ENCODE measurements at places on chromosomes 3 and 15.
A peak's percentile ranks its signal among the peaks of the same experiment; 100 is the strongest.

GRCh38 chr3:138119423-138119766, 4.0 kb upstream of the DZIP1L start:
- DNase-seq = no peak

- DNase-seq = no peak
These were observed 93.3 kb downstream of the SEMA5B start for GRCh38 chr3:122934251-122934650.

GRCh38 chr15:92073044-92073785, 219.7 kb downstream of the SLCO3A1 start:
- peak; percentile 11 for DNase-seq

DNA sequence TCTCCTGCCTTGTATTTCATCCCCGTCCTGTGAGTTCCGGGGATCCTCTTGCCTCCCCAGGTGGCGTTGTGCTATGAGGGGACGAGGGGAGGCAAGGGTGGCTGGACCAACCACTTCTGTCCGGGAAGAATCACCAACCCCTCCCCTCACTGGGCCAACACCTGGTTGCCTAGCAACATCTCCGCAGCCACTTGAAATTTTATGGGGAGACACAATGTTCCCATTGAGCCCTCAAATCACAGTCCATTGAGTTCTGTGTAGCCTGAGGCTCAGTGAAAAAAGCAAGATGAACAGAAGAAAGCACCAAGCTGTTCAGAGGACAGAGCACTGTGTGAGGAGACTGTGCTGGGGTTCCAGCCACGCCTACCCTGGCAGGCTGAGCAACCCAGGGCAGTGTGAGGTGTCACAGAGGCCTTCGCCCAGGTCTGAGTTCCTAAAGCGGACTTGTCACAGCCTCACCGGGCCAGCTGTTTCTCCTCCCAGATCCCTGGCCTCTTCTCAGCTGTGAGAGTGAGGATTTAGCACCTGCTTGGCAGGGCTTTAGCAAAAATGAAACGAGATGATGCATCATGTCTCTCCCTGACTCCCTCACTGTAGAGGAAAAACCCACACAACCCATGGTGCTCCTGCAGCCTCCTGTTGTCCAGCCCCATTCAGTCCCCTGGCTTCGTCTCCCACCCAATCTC, 76.8 kb downstream of the ATP2B2 start:
- peak; percentile 32 for DNase-seq

DNA sequence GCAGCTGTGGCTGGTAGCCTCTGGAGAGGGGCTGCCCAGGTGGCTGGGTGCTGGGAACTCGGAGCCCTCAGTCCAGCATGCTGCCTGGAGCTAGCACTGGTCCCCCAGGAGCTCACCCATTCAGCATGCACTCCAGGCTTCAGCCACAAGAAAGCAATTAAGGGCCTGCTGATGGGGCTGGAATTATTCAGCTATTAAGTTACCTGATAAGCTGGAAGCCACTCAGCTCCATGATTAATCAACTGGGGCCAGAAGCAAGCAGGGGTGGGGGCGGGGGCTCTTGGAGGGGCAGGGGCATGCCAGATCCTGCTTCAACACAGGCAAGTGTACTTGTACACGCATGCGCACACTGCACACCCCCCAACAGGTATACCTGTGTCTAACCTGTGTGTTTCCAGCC, 22.1 kb upstream of the TMEM115 start:
- peak; percentile 79 for DNase-seq

GRCh38 chr15:38587214-38587613, 22.6 kb upstream of the RASGRP1 start:
- DNase-seq = no peak

DNA sequence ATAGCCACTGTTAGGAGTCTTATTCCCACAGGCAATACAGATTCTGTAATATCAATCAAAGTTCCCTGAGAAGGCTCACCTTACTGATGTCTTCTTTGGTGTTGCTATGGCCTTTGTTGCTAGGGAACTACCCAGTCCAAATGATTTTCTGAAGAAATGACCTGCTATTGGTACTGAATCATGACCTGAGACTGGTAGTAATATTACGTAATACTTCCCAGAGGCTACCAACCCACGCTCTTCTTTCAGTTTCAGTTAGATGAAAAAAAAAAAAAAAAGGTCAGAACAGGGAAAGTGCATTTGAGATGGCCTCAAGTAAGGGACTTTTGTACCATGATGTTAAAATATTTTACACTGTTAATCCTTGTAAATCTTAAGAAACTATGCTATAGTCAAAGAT, 1092.5 kb upstream of the EPHA6 start:
- DNase-seq = no peak

DNA sequence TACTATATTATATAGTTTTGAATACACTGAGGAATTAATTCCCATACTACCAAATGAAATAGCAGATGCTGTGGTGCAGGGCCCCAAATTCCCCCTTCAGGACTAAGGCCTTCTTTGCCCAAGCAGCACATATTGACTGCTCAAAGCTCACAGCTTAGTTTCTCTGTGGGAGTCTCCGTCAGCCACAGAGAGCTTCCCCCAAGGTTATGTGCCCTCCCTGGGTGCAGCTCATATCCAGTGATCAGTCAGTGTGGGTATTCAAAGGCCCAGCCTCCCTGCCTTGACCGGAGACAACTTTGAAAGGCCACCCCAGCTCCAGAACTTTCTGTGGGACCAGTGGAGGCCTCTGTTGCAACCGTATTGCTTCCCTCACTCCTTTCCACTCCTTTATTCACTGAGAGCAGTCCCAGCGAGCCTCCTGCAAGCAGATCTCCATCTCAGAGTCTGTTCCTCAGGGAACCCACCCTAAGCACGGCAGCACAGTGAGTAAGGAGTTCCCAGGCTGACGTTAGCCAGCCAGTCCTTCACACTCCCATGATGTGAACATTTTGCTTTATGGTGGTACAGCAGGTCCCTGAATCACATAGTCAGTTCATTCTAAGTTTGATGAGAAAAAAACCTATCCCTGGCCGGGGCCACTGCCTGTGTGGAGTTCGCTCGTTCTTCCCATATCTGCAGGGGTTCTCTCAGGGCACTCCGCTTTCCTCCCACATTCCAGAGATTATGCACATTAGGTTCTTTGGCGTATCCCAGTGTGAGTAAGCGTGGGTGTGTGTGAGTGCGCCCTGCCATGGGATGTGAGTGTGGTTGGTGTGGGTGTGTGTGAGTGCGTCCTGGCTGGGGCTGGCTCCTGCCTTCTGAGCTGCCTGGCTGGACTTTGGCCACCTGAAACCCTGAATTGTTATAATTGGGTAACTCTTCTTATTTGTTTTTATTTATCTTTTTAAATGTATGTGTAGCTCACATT, 64.4 kb upstream of the PPARG start:
- no peak for DNase-seq

GRCh38 chr3:171663805-171664204, 146.5 kb downstream of the PLD1 start:
- no peak for DNase-seq

- DNase-seq = no peak
These were observed 60.3 kb upstream of the TP63 start for GRCh38 chr3:189570916-189571315.

DNA sequence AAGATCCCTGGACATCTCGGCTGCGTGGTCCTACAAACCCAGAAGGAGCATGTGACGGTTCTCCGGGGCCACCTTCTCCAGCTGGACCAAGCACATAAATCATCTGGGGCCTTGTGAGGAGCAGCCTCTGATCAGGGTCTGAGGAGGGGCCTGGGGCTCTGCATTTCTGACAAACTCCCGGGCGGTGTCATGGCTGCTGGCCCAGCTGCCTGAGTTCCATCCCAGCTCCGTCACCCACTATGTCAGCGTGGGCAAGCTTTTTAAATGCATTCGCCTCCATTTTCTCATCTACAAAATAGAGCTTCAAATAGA, 126.3 kb upstream of the MEF2A start:
- no peak for DNase-seq

DNA sequence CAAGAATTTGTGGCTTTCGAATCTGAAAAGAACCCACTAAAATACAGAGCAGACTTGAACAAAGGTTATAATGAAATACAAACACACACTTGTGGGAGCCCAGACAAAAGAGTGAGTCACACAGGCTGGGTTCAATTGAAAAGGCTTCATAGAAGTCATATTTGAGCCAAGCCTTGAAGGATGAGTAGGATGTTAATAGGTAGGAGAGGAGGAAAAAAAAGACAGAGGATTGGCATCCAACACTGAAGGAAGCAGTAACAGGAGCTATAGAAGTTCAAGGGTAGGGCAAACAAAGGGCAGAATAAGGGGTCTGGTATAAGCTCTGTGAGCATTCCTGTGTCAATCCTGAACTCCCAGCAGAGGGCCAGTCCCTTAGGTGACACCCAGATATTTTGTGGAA, 325.4 kb downstream of the FOXP1 start:
- no peak for DNase-seq

DNA sequence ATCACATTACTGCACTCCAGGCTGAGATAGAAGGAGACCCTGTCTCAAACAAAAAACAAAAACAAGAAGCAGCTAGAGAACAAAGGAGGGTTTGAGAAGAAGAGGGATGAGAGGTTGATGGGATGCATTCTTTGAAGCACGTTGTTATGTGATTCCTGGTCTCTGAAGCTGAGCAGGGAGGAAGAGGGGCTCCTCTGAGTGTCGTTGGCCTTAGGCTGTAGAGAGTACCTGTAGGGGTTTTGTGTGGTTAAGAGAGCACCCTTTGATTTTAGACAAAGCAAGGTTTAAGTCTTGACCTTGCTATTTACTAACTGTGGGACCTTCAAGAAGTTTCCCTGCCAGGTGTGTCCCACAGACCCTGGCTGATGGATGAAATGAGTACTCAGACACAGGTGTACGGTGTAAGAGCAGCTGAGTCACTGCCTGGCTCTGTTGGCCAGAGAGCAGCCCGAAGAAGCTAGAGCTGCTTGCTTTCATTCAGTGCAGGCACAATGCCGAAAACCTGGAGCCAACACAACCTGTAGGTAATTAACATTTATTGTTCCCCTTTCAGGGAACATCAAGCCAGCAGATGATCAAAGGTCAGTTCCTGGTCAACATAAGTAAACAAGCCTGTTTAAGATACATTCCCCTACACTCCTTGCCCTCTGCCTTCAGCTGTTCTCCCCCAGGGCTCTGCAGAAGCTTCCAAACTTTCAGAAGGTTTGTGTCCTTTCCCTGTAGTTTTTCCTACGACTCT, 67.2 kb downstream of the LRRK1 start:
- DNase-seq = no peak

- no peak for DNase-seq
These were observed 13.9 kb upstream of the C15orf61 start for GRCh38 chr15:67506775-67507747.

DNA sequence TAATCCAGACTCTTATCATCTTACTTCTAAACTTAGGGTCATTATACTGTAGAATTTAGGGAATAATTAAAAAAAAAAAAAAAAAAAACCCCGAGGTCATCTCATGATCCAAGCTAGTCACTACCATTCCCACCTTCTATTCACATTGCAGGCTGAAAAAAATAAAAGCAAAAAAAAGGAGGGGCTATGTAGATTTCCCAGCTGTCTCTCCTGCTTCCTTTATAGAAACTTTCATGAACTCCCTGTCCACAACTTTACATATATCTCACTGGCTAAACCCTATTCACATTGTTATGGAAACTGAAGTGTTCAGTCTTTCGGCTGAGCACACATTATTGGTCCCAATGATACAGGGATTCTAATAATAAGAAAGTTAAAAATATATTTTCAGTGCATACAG, 156.2 kb upstream of the TP63 start:
- DNase-seq = no peak

GRCh38 chr3:52021489-52022268, 26.0 kb upstream of the RPL29 start:
- DNase-seq = no peak

- no peak for DNase-seq
These were observed 37.3 kb downstream of the SLCO2A1 start for GRCh38 chr3:133992381-133992780.

- DNase-seq = no peak
These were observed 447.8 kb upstream of the BCHE start for GRCh38 chr3:166285001-166285400.

DNA sequence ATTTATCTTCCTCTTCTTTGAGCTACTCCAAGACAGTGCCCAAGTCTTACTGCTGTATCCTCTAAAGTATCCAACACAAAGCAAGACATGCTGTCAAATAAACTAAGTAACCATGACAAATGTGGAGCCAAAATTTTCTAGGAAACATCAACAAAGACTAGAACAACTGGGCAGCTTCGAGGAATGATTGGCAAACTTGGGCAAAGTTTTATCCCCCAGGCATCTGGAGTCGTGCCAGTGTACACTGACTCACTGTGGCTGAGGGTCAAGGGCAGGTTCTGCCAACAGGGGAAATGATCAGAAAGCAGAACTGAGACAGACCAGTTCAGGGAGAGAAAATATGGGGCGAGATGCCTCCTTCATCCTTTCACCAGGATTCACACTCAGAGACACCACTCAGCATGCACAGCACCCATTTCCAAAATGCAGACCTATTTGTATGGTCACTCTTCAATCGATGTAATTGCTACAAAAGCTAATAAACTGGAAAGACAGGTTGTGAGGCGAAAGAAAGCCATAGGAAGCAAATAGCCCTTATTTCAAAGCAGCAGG, 65.8 kb downstream of the MB21D2 start:
- DNase-seq = no peak

DNA sequence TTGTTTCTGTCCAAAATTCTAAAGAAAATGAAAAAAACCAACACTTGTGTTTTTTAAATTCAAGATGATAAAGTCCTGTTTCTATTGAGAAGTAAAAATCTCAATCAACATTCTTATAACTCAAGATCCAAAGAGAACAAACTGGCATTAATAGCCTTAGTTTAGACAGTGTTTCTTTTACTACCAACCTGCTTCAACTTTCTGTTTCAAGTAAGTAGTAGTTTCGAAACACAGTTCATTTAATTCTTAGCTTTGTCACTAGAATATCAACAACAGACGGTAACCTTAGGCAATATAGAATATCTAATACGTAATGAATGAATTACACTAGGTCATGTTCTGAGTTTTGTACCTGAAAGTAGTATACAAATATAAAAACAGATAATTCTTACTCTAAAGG, 23.7 kb downstream of the CIP2A start:
- DNase-seq = no peak

DNA sequence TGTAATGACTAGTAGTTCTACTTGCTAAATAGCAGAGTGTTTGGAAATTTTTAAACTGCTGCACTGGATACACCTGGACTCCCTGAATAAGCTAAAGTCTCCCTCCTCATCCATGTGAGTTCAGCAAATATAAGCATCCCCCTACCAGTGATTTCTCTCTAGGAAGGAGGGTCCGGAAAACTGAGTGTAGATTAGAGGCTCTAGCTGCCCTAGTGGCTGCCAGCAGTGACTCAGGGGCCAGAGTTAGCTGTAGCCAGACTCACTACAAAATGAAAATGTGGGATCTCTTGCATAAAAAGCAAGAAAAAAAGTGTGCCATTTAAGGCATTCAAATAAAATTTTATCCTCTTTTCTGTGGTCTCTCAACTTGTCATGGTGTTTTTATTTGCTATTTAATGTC, 485.0 kb upstream of the ATP11B start:
- no peak for DNase-seq

GRCh38 chr3:112858410-112859069, 11.9 kb upstream of the CD200R1L start:
- DNase-seq = no peak

DNA sequence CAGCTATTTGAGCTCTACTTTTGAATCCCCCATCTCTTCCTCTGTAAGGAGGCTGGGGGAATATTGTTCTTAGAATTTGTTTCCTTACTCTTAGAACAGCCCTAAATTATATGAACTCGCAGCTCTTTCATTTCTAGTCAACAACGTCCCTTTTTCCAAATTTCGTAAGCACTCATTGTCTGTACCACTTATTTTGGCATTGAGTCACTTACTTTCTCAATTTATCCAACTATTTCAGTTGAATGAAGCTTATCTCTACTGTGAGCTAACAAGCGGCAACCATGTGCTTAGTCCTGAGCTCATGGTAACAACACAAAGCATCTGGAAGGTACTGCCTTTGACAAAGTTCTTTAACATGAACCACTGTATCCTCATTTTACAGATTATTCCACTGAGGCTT, 191.1 kb downstream of the GREM1 start:
- DNase-seq = no peak

All from DMS79 (cell line).